Activated CD4-positive, alpha-beta T cell treated with anti-CD3 and anti-CD28 coated beads, Interleukin-2, amount 50 U/mL, for 24 hours (primary cell): ENCODE measurements at places on chromosomes 4 and X.

GRCh38 chr4:46249106-46249505 lies 125.3 kb upstream of the GABRG1 start:
- no peak for DNase-seq

- DNase-seq, result no peak
Observed at GRCh38 chrX:7072856-7073255, 74.7 kb upstream of the STS start.

DNA sequence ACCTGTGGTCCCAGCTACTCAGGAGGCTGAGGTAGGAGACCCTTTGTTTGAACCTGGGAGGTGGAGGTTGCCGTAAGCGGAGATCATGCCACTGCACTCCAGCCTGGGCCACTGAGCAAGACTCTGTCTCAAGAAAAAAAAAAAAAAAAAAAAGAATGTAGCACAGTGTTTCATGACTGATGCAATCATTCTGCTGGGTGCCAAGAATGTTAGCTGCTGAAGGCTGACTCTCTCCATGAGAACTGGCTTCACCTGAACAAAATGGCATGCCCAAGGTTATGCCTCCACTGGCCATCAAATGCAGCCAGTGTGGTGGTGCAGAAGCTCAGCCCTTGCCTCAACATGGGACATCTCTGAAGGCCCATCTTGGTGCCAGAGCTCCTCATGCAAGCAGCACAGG lies 412.1 kb downstream of the ADAM29 start:
- DNase-seq, result no peak

GRCh38 chrX:48714573-48714972 lies 18.0 kb downstream of the SUV39H1 start:
- no peak for DNase-seq

GRCh38 chr4:78361621-78362120 lies 189.9 kb upstream of the ANXA3 start:
- DNase-seq, result no peak

DNA sequence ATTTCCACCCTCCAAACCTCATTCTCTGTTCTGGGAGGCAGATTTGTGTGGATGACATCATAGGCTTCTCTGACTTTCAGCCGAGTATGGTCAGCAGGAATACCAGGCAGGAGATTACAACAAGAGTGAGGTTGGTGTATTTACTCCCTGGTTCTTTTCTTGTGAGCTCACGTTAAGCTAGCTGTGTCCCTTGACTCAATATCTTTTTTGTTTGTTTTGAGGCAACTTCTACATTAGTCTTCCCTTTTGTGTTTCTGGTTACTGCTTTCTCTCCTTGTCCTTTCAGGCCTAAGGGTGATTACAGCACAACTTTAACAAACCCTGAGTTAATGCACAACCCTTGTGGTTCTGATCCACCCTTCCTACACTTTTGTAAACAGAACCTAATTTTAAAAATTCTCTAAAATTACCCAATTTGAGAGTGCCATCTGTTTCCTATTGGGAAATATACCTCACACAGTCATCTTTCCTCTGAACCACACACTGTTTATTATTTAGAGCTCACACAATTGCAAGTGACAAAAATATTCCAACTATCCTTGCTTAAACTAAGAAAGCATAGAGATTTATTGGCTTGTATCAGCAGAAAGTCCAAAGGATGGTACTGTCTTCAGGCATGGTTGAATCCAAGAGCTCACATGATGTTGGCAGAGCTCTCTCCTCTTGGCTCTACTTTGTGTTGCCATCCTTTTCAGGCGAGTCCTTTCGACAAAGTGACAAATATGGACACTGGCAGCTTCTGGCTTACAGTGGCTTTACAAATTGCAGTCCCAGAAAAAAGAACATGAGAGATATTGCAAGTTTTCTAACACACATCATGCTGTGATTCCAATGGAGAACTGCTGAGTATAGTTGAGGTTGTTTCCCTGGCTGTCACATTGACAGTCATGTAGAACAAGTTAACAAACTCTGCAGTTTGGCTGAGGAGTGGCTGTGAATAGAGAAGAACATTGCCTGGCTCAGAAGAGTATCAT lies 150.5 kb upstream of the DDIT4L start:
- no peak for DNase-seq

GRCh38 chr4:152359208-152360044 lies 176.5 kb downstream of the FBXW7 start:
- no peak for DNase-seq

GRCh38 chr4:24831637-24832036 lies 36.3 kb downstream of the SOD3 start:
- no peak for DNase-seq

DNA sequence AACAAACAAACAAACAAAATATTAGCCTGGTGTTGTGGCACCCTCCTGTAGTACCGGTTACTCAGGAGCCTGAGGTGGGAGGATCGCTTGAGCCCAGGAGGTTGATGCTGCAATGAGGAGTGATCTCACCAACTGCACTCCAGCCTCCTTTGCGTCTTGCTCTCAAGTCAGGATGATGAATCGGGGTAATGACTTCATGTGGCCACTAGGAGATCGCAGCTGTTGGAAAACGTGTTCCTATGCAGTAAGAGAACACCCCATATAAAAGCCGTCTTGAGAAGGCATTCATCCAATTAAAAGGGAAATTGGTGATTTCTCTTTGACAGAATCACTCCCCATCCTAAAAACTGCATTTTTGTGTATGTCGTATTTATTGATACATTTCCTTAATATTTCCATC lies 6.9 kb downstream of the CCNB3 start:
- DNase-seq, result no peak

DNA sequence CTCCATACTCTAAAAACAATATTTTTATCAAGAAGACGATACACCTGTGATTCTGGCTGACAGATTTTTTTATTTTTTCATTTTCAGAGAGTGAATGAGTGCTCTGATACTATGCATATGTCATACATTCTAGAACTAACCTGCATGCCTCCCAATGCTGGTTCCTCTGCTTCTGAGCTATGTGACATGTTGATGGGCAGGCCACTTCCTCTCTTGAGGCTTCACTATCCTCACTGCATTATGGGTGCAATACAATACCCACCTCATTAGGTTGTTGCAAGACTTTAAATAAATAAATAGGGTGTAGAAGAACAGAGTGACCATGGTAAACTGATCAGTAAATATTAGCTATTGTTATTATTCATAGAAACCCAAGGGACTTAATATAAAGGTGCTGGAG lies 408.3 kb downstream of the HNRNPD start:
- DNase-seq, result no peak

DNA sequence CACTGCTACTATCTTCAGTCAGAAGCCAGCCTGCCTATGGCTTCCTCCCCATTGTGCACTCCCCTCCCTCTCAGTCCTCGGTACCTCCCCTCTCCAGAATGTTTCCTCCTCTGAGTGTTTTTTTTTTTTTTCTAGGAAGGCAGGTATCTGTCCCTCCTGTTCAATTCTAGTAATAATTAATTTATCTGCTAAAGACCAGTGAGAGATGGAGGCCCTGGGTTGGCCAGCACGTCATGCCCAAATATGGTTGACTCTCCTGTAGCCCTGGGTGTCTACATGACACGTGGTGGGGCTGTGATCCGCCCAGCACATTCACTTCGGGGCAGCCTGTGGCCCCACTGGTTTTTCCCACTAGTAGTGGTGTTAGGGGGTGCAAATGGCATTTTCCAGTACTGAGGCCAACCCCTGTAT lies 1.8 kb downstream of the FLNA start:
- DNase-seq, result no peak

GRCh38 chr4:39616651-39617050 lies 22.0 kb downstream of the SMIM14 start:
- DNase-seq, result no peak

GRCh38 chrX:31633349-31633748 lies 561.5 kb upstream of the FTHL17 start:
- no peak for DNase-seq

- DNase-seq, result no peak
Observed at GRCh38 chrX:102694749-102695148, 17.5 kb upstream of the GPRASP2 start.

- DNase-seq, result no peak
Observed at GRCh38 chr4:4659871-4660651, 118.2 kb upstream of the STX18 start.

DNA sequence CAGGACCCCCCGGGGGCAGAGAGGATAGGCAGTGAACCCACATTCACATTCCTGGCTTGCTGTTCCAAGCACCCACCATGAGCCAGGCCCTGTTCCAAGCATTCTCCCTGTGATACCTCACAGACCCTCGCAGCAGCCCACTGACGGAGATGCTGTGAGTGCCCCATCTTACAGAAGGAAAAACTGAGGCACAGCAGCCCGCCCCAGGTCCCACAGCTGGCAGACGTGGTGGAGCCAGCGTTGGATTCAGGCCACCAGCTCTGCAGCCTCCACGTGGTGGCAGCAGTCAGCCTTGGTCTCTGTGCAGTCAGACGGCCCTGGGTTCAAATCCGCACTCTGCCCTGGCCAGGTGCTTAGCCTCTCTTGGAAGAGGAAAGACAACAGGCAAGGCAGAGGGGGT lies 16.8 kb downstream of the MAN2B2 start:
- DNase-seq, result no peak

DNA sequence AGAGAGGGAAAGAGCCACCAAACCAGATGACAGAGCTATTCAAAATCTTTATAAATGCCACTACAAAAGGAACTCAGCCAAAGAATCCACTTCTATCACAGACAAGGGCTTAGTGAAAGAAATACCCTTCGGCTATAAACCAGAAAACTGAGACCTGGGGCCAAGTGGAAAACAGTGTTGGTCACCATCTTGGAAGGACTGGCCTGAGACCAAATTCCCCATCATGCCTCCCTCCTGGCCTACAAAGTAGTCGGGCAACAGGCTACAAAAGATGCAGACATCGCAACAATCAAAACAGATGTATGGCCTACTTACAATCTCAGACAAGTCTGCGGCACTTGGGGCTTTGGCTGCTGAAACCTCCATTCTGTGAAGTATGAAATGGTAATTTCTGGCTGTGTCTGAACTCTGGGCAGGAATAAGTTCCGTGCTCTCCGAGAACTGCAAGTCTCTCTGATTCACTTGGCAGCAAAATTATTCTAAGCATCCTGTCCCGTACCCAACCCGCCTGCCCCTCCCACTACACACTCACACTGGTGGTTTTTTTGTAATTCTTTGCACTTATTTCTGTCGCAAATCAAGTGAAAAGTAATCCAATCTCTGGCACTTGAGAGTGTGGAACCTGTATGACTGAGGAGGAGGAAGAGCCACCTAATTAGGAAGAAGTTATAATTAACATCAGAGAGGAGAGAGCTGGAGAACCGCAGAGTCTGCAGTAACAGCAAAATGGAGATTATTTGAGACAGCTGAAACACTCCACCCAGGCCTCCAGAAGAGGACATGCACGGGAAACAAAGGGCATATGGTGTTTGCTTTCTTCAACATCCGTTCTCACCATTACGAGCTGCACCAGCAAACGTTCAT lies 87.8 kb downstream of the SH3KBP1 start:
- DNase-seq, result no peak

GRCh38 chrX:39766085-39766726 lies 331.6 kb downstream of the BCOR start:
- DNase-seq, result no peak

- no peak for DNase-seq
Observed at GRCh38 chr4:99536271-99536670, 25.4 kb downstream of the C4orf17 start.

DNA sequence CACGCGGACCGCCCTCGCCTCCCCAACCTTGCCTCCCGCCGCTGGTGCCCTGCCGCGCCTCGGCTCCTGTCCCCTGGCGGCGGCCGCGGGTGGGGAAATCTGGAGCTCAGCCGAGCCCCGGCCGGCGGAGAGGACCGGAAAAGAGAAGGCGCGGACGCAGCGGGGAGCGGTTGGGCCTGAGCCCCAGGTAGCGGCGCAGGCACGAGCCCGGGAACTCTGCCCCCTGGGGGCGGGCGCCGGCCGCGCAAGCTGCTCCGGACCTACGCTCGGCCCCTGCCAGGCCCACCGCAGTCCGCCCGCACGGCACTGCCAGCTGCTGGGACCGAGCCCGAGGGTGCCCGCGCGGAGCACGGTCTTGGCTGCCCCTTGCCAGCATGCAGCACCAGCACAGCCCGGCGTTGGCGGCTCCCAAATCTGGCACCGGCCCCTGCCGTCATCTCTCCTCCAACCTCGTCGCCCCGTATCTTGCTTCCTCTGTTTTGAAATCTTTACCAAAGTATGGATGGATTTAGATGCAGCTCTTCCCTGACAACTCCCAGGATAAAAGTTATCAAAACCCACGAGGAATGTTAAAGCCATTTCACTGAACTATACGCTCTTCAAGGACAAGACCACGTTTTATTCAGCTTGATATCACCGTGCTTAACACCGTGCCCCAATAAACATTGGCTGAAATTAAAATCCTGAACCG lies at the start of gene PRSS12:
TSS of gene PRSS12 (minus strand) at position 161 of the 691 bp plus-strand sequence. CDS start 283 bp downstream, outside the sequence.
- peak; percentile 20 for DNase-seq

DNA sequence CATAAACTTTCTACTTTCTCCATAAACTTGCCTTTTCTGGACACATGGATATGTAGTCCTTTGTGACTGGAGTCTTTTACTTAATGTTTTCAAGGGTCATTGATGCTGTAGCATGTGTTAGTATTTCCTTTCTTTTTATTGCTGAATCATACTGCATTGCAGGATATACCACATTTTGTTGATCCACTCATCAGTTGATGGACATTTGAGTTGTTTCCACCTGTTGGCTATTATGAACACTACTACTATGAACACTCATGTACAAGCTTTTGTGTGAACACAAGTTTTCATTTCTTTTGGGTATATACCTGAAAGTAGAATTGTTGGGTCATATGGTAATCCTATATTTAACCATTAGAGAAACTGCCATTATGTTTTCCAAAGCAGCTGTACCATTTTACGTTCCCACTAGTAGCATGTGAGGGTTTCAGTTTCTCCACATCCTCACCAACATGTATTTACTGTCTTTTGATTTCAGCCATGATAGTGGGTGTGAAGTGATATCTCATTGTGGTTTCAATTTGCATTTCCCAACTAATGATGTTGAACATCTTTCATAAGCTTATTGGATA lies 26.3 kb upstream of the GPM6B start:
- no peak for DNase-seq

DNA sequence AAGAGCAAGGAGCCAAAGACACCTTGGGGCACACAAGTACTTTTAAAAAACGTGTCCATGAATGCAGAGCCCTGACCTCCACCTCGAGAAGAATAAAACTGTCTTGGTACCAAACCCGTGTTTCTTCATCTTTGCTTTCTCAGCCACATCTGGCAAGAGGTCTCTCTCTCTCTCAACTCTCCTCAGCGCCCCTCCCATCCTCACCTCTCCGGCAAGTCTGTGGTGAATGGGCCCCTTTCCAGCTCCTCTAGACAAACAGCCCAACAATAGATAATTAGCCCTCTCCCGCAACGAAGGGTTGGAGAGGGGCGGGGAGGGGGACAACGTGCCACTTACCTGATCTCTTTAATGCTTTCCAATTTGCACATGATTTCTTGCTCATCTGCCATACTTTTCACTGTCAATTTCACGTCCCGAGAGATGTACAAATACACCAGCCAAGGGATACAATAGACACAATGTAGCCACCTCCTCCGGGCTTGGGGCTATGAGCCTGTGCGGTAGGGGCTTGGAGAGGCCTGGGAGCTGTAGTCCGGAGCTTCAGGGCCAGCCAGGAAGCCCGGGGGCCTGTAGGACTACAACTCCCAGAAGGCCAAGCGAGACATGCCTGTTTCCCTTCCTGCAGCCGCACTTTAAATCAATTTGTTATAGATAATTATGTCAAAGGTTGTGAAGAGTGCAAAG lies at the start of gene ZC4H2:
TSS of gene ZC4H2 (minus strand) at position 462 of the 684 bp plus-strand sequence. CDS start at position 389, 73 bp downstream.
- DNase-seq, result peak; percentile 21
